Activated naive CD8-positive, alpha-beta T cell treated with anti-CD3 and anti-CD28 coated beads for 36 hours (primary cell): ENCODE measurements at places on chromosomes 2 and 18. TPM values are rescaled to one million over a fixed set of nuclear protein-coding genes. Genes with fewer than 3 reads are reported as not detected.

- H3K4me1 ChIP-seq = no peaks in the 10 kb centered on the region
- DNase-seq = no peak
- no peaks in the 10 kb centered on the region for H3K36me3 ChIP-seq
These were observed 18.1 kb downstream of the SOWAHC start for GRCh38 chr2:109632158-109632789.

GRCh38 chr18:55968550-55968949 is 380.6 kb upstream of the TCF4 start:
- no peaks in the 10 kb centered on the region for H3K4me1 ChIP-seq
- no peak overlapping the region for H3K27ac ChIP-seq
- DNase-seq = no peak
- H3K36me3 ChIP-seq = no peaks in the 10 kb centered on the region

- no peak for DNase-seq
- no peaks in the 10 kb centered on the region for H3K4me1 ChIP-seq
- no peaks in the 10 kb centered on the region for H3K27me3 ChIP-seq
- no peak overlapping the region for H3K27ac ChIP-seq
- no peaks in the 10 kb centered on the region for H3K36me3 ChIP-seq
- no peak overlapping the region for H3K4me3 ChIP-seq
These were observed 222.3 kb upstream of the ARL4C start for GRCh38 chr2:234719116-234719716.

Gene TRIM43
- not detected for total RNA-seq

DNA sequence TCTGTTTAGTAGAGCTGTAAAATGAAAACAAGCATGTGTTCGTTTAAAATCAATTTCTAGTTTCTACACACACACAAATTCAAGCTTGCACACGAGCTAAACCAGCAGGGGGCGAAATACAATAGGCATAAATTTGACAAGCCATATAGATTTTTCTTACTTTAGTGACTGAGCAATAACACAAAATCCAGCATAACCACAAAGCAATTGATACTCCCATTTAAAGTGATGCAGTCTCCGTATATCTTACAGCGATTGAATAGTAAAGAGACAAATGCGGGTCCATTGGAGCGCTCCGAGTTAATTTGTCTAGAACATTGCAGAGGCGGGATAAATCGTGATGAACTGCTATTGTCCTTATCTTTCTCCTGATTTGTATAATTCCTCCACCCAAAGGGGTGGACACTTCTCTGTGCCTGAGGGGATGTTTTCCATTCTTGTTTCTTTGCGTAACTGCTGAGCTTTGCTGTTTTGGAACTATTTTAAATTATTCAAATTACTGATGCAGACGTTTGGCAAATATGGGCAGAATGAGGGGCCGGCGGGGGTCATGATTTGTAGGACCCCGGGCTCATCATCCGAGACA is 1.2 kb upstream of the AFTPH start:
- peaks cover 24% of the 10 kb centered on the region for H3K4me1 ChIP-seq
- peaks cover 1% of the 10 kb centered on the region for H3K36me3 ChIP-seq
- peak; percentile 60 for DNase-seq
- H3K27me3 ChIP-seq = no peaks in the 10 kb centered on the region
- peak overlapping the region; percentile 76 for H3K27ac ChIP-seq
- H3K4me3 ChIP-seq = peak overlapping the region; percentile 99

DNA sequence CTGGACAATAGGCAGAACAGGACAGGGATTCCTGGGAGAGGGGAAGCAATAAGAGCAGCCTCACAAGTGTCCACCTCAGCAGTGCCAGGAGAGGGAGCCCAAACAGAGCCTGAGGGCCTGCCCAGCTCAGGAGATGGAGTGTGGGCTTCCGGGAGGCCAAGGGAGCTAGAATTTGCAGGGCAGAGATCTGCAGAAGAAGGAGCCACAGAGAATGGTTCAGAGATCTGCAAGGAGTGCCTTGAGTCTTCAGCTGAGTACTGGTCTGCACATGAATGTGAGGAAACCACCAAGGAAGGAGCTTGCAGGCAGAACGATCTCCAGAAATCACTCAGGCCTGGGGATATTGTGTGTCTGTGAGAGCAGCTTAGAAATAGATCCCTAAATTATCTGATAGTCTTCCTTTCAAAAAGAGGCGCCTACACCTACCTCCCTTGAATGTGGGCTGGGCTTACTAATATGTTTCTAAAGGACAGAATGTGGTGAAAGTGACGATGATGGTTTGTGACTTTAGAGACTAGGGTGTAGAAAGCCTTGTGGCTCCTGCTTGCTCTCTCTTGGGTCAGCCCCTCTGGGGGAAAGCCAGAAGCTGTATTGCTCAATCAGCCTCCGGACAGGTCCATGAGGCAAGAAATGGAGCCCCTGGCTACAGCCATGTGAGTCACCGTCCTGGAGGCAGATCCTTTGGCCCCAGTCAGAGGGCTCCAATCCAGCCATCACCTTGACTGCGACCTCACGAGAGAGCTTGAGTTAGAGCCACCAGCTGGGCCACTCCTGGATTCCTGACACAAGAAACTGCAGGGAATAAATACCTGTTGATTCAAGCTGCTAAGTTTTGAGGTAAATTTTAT is 7.6 kb upstream of the LPIN1 start:
- DNase-seq = no peak
- peaks cover 6% of the 10 kb centered on the region for H3K4me1 ChIP-seq
- H3K27ac ChIP-seq = no peak overlapping the region
- H3K27me3 ChIP-seq = peaks cover 3% of the 10 kb centered on the region
- H3K36me3 ChIP-seq = no peaks in the 10 kb centered on the region
- no peak overlapping the region for H3K4me3 ChIP-seq
